Bronchus fibroblast of lung (primary cell): ENCODE measurements at places on chromosomes 16 and 17. TPM values are rescaled to one million over a fixed set of nuclear protein-coding genes. Genes with fewer than 3 reads are reported as not detected.

The C17orf67 gene
- total RNA-seq: 1.0 and 1.3 TPM in 2 replicates

The EEF2K gene
- 17.4 and 17.5 TPM in 2 replicates for total RNA-seq

The ACE gene
- 0.89 and 1.0 TPM in 2 replicates for total RNA-seq

The TBC1D3K gene
- not detected in 2 replicates for total RNA-seq

The TBC1D3L gene
- 1.6 and 2.0 TPM in 2 replicates for total RNA-seq

The STH gene
- total RNA-seq: not detected in 2 replicates

The DNAI2 gene
- total RNA-seq: not detected in 2 replicates

The ARRB2 gene
- 8.6 and 12.9 TPM in 2 replicates for total RNA-seq

The KLHL10 gene
- 0.17 TPM in 1 of 2 replicates, not detected in the other for total RNA-seq

The ANKS3 gene
- 10.4 and 10.8 TPM in 2 replicates for total RNA-seq

The KIF2B gene
- total RNA-seq: not detected in 2 replicates

The MAF gene
- 0.89 and 1.8 TPM in 2 replicates for total RNA-seq

The GNAO1 gene
- under 0.01 and 0.17 TPM in 2 replicates for total RNA-seq

The FOXL1 gene
- 20.4 and 23.4 TPM in 2 replicates for total RNA-seq

The SOX15 gene
- 2.4 and 2.7 TPM in 2 replicates for total RNA-seq

The C16orf96 gene
- total RNA-seq: under 0.01 and 0.17 TPM in 2 replicates

The SLC6A2 gene
- not detected in 2 replicates for total RNA-seq

The SLFN14 gene
- not detected in 2 replicates for total RNA-seq

The DOC2B gene
- total RNA-seq: not detected in 2 replicates

The BAHCC1 gene
- 8.3 and 8.4 TPM in 2 replicates for total RNA-seq

The HOXB7 gene
- total RNA-seq: 11.9 and 14.8 TPM in 2 replicates

The SKAP1 gene
- total RNA-seq: not detected in 2 replicates

The KRT222 gene
- not detected in 2 replicates for total RNA-seq

The NR1D1 gene
- total RNA-seq: 1.3 and 1.8 TPM in 2 replicates

The CHP2 gene
- total RNA-seq: not detected in 2 replicates

The IRX3 gene
- 0.15 and 1.2 TPM in 2 replicates for total RNA-seq
